ENCODE measurements at places on chromosomes 11 and 22.

DNA sequence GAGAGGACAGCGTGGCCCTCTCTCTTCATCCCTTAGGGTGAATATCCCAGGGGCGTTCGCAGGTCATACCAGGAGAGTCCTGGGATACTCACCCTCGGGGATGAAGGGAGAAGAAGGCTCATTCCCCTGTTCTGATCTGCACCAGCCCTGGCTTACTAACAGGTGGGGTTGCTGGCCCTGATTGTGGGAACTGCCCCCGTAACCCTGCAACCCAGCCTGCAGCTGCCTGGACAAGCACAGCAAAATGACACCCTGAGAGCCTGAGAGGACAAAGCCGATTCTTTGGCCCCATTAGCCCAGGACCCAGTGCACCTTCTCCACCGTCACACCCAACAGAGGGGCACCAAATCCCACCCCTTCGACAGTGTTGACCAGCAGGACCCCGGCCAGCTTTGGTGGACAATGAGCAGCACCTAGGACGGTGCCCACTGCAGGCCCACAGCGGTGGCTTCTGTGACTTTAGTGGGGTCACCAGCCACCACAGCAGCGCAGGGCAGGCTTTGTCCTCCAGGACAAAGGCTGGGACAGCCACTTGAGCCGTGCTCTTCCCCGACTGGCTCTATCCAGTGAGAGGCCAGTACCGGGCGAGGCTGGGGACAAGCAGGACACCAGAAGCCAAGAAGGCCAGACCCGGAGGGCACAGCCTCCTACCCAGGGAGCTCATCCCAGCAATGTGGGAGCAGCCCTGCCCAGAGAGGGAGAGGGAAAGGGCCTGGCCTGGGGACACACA is 98.5 kb upstream of the RTL6 start:
- peak; percentile 22 for DNase-seq

GRCh38 chr11:110571081-110571720 is 141.0 kb downstream of the ARHGAP20 start:
- DNase-seq: no peak

- no peak for DNase-seq
These were observed 3.4 kb upstream of the COPB1 start for GRCh38 chr11:14503023-14503422.

- DNase-seq: no peak
These were observed 43.2 kb downstream of the OR4C45 start for GRCh38 chr11:50075856-50076255.

DNA sequence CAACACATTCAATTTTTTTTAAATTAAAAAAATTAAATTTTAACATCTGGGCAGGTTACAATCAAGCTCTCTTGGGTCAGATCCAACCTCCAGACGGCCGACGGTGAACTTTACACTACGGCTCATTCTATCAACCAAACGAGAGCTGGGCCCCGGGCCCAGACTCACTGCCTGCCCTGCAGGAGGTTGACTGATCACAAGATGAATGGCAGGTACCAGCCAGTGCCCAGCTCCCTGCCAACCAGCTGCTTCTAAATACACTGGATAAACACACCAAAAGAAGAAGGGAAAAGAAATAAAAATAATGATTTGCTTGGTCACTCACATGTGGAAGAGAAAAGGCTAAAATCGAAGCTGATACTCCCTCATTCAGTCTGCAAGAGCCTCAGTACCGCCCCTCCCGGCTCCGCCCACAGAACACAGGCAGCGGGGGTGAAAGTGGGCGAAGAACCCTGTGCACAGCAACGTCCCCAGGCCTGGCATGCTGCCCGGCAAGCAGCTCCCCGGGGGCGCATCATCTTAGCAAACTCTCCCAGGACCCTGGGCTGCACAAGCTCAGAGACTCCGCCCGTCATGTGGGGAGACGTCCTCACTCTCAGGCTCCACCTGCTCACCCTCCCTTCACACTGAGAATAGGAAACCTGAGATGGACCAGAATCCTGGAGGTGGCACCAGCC is 303.4 kb downstream of the SHANK2 start:
- peak; percentile 98 for DNase-seq

GRCh38 chr11:65945941-65946558 is 770 bp downstream of the TSGA10IP start:
- no peak for DNase-seq

DNA sequence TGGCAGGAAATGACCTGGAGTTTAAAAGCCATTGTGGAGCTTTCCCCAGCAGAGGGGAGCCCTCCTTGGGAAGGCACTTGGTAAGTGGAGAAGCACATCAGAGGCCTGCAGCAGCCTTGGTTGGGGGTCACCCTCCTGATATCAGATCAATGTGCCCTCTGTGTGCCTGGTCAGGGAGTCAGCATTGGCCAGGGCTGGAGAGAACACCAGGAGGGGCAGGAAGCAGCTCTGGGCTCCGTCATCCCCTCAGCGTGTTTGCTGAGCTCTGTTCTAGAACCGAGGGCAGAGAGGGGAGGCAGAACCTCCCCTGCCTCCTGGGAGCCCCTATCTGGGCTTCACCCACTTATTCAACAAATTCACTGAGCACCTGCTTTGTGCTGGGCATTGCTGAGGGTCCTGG is 846.0 kb downstream of the TBC1D22A start:
- no peak for DNase-seq

DNA sequence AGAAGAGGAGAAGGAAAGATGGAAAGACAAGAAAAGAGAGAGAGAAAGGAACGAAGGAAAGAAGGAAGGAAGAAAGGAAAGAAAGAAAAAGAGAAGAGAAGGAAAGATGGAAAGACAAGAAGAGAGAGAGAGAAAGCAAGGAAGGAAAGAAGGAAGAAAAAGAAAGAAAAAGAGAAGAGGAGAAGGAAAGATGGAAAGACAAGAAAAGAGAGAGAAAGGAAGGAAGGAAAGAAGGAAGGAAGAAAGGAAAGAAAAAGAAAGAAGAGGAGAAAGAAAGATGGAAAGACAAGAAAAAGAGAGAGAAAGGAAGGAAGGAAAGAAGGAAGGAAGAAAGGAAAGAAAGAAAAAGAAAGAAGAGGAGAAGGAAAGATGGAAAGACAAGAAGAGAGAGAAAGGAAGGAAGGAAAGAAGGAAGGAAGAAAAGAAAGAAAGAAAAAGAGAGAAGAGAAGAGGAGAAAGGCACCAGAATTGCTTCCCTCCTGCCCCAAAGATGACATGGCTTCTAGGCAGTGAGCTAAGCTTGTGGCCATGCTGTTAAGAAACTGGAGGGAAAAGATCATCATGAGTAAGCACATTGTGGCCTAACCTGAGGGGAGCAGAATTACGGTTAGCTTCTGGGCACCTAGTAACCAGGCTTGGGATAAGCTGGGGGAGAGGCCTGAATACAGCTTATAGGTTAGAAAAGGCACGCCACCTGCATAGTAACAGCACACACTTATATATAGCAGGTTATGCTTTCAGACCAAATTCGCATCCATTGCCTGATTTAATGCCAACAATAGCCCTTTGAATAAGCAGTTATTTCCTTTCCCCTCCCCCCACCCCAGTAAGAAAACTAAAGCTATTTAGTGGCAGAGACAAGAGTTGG is 2.3 kb upstream of the ST3GAL4 start:
- no peak for DNase-seq

All from NCI-H2171 treated with DMSO at 0.1 percent for 48 hours (cell line).